ENCODE measurements at places on chromosomes 13 and 19. TPM values are rescaled to one million over a fixed set of nuclear protein-coding genes. Genes with fewer than 3 reads are reported as not detected.

TRAPPC6A gene
- 9.1 TPM for total RNA-seq

RPL13A gene
- 4,852 TPM for total RNA-seq

FLT1 gene
- 18.8 TPM for total RNA-seq

TMEM190 gene
- not detected for total RNA-seq

LCP1 gene
- 631 TPM for total RNA-seq

GDF15 gene
- 0.56 TPM for total RNA-seq

ZC3H4 gene
- total RNA-seq, result 91.6 TPM

AMH gene
- total RNA-seq, result 3.9 TPM

GRK1 gene
- 0.05 TPM for total RNA-seq

SMIM7 gene
- total RNA-seq, result 55.3 TPM

ZNF582 gene
- 1.9 TPM for total RNA-seq

GFY gene
- not detected for total RNA-seq
